ENCODE measurements at places on chromosomes 5 and 9.
A peak's percentile ranks its signal among the peaks of the same experiment; 100 is the strongest.

GRCh38 chr5:179905161-179905560 lies 2.5 kb downstream of the TBC1D9B start:
- no peak for DNase-seq

DNA sequence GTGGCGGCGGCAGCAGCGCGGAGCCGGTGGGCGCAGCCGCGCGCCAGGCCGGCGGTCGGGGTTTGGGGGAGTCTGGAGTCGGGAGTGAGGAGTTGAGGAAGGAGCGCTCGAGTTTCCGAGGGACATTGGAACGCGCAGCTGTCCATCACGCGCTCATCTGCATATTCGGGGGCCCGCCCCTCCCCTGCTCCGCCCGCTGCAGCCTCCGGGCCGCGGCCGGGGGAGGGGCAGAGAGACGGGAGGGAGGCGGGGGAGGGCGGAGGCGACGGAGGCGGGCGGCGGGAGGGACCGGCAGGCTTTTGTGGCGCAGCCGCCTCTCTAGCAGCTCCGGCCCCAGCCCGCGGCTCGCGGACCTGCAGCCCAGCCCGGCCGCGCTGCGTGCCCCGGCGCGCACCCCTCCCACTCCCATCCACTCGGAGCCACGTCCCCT lies at the start of gene IRX2:
IRX2 (minus strand) TSS at position 86 of the 430 bp plus-strand sequence. CDS start 264 bp downstream, outside the sequence.
- peak; percentile 99 for DNase-seq

- no peak for DNase-seq
Observed at GRCh38 chr9:130323051-130323745, 57.6 kb downstream of the HMCN2 start.

DNA sequence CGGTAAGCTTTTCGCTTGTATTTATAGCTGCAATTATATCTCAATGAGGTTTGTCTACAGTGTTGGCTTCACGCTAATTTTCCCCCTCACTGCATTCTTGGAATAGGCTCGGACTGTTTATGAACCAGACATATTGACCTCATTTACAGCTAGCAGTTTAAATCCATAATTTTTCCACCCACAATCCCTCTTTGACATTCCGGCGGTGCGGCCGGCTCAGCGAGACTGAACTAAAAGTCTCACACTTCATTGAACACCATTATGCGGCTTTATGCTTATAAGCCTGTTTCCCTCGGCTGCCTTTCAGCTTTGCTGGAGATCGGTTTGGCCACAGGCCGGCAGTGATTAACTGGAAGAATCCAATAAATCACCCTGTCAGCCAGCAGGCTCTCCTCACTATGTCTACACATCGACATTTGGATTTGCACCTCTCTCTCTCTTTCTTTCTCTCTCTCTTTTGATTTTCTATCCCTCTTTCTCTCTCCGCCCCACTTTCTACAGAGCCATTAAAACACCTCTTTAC lies 315.0 kb upstream of the TLE4 start:
- peak; percentile 90 for DNase-seq

GRCh38 chr5:35166043-35166442 lies 64.2 kb downstream of the PRLR start:
- no peak for DNase-seq

DNA sequence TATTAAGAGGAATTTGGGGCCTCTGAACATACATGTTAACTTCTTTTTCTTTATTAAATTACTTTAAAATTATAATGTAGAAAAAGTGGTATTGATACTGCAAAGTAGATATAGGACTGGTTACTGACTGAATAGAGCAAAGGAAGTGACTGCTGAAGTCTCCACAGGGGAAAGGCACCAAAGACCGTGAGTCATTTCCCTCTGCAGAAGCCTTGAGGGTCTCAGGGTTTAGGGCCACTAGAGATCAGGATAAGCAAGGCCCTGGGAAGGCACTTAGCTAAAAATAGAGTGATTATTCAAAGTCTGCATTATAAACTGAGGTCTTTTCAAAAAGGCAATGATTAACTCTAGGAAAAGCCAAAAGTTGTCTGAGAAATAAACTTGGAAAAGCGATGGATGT lies 44.7 kb upstream of the ITGA1 start:
- DNase-seq, result no peak

DNA sequence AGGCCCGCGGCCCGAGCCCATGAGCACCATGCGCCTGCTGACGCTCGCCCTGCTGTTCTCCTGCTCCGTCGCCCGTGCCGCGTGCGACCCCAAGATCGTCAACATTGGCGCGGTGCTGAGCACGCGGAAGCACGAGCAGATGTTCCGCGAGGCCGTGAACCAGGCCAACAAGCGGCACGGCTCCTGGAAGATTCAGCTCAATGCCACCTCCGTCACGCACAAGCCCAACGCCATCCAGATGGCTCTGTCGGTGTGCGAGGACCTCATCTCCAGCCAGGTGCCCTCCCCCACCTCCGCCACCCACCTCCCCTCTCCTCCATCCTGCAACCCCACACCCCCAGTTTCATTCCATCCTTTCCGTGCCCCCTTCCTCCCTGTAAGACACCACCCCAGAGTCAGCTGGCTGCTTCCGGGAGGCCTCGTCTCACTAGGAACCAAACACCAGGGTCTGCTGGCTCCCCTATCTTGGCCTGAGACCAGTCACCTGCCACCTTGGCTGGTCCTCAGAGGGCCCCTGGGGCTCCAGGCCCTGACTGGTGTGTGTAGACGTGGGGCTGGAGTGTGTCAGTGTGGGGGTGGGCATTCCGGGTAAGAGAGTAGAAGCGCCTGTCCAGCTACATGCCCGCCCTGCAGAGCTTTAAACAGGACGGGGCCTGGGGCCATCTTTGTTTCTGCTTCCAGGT lies 655 bp downstream of the GRIN1 start:
- DNase-seq, result no peak

- no peak for DNase-seq
Observed at GRCh38 chr5:156375895-156376495, 49.0 kb downstream of the SGCD start.

- DNase-seq, result no peak
Observed at GRCh38 chr9:136798708-136799078, 2.6 kb downstream of the CCDC183 start.

DNA sequence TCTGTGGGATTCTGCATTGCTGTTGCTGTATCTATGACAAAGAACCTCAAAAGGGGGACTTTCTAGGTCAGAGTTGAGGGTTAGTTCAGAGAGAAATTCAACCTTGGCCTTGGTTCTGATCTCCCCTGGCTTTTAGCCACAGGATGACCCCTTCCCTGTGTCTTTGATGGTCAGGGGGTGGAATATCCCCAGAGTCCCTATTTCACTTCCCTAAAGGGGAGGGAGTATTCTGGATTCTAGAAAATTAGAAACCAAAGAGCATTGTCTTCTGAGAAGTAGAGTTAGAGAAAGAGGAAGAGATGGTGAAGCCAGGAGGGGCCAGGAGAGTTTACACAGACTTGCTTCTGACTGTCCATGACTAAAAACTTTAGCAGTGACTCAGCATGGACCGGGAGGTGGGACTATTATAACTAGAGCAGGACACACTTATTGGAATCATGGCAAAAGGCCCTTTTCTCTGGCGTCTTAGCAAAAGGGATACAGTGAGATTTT lies 56.2 kb upstream of the LPAR1 start:
- DNase-seq, result peak; percentile 82

DNA sequence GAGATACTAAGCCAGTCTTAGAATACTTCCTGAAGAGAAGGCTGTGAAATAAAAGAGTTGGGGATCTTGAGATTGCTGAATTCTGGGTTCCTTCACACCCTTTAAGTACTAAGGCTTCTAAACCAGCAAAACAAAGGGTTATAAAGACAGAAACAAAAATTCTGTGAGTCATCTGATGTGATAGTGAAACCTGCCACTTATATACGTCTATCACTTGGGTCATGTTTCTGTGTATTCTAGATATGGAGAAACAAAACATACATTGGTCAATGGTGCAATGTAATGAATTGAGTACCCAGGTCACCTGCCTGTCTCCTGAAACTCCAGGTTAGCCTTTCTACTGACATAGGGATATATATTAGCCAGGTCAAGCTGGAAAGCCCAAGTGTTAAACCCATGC lies 319.3 kb upstream of the GRAMD2B start:
- no peak for DNase-seq

GRCh38 chr9:76557674-76558225 lies 98.8 kb downstream of the GCNT1 start:
- DNase-seq, result peak; percentile 81

DNA sequence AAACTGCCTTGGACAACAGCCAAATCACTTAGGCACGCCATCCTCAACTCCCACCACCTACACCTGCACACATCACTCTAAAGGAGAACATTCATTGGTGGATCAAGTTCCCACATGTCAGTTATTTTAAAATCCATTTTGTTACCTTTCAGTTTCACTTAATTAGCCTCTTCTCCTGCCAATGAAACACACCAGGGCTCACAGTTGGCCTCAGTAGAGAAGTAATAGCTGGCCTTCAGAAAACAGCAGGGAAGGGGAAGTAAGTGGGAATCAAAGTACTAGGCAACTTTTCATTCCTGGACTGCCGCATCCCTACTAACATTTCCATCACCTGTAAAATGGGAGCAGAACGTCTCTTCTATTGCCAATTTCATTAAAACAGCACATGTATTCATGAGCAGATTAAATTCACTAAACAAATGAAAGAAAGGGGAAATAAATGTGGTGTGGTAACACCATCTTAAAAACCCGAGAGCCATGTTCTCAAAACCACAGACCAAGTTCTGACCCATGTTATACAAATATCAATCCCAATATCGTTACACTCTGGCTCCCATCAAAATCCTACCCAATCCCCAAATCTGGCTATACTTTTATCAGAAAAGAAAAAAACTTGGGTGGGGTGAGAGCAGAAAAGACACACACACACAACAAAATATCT lies 1.7 kb downstream of the SIL1 start:
- DNase-seq, result no peak

GRCh38 chr9:129445794-129446306 lies 175.1 kb downstream of the C9orf50 start:
- DNase-seq, result no peak

All from fibroblast of skin of scalp (primary cell).